ENCODE measurements at places on chromosomes 16 and 17. TPM values are rescaled to one million over a fixed set of nuclear protein-coding genes. Genes with fewer than 3 reads are reported as not detected.

Gene KRT33B
- total RNA-seq: not detected

Gene KRTAP1-1
- not detected for total RNA-seq

Gene TTYH2
- total RNA-seq: 7.7 TPM

Gene ZNF778
- 8.1 TPM for total RNA-seq

Gene TEDC2
- total RNA-seq: 6.5 TPM

Gene PRDM7
- not detected for total RNA-seq

Gene SEPTIN12
- total RNA-seq: not detected

Gene KRT36
- not detected for total RNA-seq

Gene SGCA
- total RNA-seq: 8.3 TPM

Gene HASPIN
- 1.9 TPM for total RNA-seq

Gene KRTAP9-4
- total RNA-seq: not detected

Gene AURKB
- 2.7 TPM for total RNA-seq

Gene TBC1D28
- total RNA-seq: not detected

Gene RMI2
- total RNA-seq: 9.6 TPM

Gene PARN
- total RNA-seq: 30.0 TPM

Gene SHISA6
- not detected for total RNA-seq

All from left lung (tissue), 14 donors.